Esophagus squamous epithelium (tissue), 5 donors: ENCODE measurements at places on chromosomes 5 and 9.

- DNase-seq = no peak
These were observed 61.9 kb downstream of the MROH2B start for GRCh38 chr5:41009232-41009631.

DNA sequence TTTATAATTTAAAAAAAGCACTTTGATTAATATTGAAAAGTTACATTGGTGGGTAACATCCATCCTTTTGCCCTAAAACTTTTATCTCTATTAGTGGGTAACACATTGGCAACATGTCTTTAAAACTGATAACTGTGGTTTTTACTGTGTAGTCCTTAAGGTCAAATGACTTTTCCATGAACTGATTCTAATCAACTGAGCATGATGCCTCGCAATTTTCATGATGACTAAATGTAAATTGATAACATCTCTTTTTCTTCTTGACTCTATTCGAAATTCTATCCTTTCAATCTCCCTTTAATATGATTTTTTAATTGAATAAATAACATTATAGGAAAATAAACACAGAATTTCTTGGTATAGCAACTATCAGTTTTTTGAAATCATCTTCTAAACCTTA lies 6.3 kb upstream of the IL5 start:
- no peak for DNase-seq

- DNase-seq = no peak
These were observed 346.9 kb downstream of the ZSWIM6 start for GRCh38 chr5:61678966-61679365.

DNA sequence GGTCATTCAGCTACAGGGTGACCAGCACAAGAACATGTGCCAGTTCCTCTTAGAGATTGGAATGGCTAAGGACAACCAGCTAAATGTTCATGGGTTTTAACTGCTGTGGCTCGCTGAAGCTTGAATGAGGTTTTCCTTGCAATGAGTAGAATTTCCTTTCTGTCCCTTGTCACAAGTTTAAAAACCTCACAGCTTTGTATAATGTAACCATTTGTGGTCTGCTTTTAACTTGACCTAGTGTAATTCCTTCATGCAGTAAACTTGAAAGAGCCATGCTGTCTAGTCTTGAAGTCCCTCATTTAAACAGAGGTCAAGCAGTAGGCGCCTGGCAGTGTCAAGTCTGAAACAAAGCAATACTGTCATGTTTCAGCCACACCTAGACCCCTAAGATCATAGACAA lies 181.3 kb upstream of the DMRT1 start:
- DNase-seq = no peak

GRCh38 chr5:141729387-141730006 lies 47.5 kb upstream of the ARAP3 start:
- DNase-seq = no peak

DNA sequence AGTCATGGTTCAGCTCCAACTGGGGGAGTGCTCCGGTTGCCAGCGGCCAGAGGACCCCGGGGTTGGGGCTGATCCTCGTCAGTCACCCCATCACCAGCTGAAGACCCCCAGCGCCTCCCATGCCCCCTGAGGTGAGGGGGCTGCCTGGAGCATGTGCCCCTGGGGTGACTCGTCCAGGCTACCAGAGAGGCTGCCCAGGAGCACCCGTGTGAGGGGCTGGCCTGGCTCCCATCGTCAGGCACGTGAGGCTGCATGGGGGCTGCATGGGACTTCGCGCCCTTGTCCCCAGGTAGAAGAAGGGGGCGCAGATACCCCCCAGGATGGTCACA lies 46.4 kb upstream of the EGFL7 start:
- DNase-seq = no peak

DNA sequence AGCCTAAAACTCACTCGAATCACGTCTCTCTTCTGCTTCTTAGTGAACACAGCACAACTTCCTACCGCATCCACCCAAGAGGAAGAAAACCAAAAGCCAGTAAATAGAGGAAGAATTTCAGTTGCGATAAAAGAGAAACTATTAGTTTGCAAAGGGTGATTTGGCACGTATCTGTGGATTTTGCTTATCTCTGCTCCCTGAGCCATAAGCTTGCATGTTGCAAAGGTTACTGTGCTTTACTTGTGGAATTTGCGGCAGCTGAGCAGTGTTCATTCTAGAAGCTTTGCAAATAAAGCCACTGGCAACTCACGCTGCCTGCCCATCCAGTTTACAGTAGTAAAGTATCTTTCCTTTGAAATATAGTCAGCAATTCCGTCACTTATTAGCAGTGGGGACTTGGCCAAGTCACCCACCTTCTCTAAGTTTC lies 149.0 kb upstream of the PCA3 start:
- no peak for DNase-seq

- no peak for DNase-seq
These were observed 186.0 kb downstream of the CEMIP2 start for GRCh38 chr9:71582347-71582746.

- DNase-seq = no peak
These were observed 57.2 kb upstream of the TMED7 start for GRCh38 chr5:115683081-115683480.

GRCh38 chr9:121296213-121297127 lies 28.5 kb downstream of the GSN start:
- DNase-seq = no peak
